ENCODE measurements at places on chromosomes 1 and 21.

GRCh38 chr1:181178241-181178879, 89.9 kb downstream of the IER5 start:
- DNase-seq: no peak

GRCh38 chr1:212613440-212614335, 5.1 kb downstream of the ATF3 start:
- DNase-seq: peak; percentile 31

GRCh38 chr1:83854456-83854855, 144.5 kb downstream of the TTLL7 start:
- DNase-seq: no peak

GRCh38 chr1:164561007-164561406, 2.0 kb downstream of the PBX1 start:
- no peak for DNase-seq

All from Caki2 (cell line).